HFFc6 (cell line): ENCODE measurements at places on chromosomes 6 and 20.

DNA sequence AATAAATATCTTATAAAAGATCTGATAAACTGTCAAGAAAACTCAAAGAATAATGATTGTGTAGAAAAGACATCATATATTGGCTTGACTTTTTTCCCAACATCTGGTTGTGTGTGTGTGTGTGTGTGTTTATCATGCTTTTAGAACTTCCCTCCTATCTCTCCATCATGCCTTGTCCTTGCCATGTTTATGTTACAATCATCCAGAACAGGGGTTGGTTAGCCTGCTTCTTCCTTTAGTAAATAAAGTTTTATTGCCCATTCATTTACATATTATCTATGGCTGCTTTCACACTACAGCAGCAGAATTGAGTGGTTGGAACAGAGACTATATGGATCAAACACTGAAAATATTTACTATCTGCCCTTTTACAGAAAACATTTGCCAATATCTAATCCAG lies 52.8 kb upstream of the RIPOR2 start:
- no peak for DNase-seq

GRCh38 chr6:162435071-162435470 lies 292.5 kb downstream of the PRKN start:
- DNase-seq = no peak

- DNase-seq = no peak
These were observed 141.3 kb upstream of the MYLIP start for GRCh38 chr6:15987569-15987968.

DNA sequence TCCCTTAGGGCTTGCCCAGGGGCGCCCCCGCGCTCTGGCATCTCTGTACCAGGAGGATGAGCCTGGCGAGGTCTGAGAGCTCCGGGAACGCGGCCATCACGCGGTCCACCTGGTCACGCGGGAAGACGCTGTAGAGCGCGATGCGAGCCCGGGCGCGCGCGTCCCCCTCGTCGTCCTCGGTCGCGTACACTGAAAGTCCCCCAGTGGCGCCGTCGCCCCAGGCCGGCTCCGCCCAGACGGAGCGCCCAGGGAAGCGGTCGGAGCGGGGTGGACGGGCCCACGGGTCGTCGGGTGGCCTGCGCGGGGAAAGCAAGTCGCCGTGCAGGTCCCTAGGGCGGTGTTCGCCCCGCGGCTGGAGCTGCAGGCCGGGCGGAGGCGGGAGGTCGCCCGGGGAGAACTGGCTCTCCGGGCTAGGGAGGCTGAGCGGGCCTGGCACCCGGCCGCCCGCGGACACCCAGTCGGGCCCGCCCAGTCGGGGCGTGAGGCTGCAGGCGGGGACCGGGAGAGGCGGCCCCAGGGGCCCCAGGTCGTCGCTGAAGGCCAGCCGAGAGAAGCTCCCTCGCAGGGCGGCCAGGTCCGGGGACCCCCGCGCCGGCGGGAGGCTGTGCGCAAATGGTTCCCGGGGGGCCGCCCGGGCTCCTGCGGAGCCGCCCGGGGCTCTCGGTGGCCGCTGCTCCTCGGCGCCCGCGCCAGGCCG lies 34.0 kb downstream of the ZC3H12D start:
- no peak for DNase-seq

- DNase-seq = no peak
These were observed 65.4 kb upstream of the SLCO4A1 start for GRCh38 chr20:62576815-62577489.

DNA sequence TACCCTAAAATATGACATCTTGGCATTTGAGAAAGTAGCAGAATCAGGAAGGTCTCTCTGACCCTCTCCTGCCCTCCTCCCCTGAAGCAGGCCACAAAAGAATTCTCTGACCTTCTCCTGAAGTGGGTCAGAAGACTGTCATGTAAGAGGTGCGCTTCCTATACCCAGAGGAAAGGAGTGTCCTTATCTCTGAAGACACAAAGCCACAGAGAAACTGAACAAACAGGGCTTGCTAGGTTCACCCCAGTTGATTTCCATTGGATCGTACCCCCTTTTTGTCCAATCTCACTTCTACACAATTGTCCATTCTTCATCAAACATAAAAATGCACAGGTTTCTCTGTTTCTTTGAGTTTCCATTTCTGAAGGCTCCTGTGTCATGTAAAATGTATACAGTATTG lies 272.0 kb upstream of the SOX4 start:
- no peak for DNase-seq

DNA sequence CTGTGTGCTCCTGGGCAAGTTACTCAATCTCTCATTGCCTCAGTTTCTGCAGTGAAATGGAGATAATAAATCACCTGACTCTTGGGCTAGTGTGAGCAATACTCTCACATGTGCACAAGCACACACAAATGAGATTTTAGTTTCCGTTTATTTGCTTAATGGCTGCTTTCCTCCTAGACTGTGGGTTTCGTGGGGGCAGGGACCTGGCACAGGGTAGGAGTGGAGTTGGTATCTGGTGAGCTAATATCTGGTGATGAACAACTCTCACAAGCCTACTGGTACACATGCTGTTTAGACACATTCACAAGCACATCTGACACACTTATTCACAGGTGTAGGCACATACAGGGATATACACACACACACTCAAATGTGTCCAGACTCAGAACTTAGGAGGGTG lies 73.8 kb downstream of the TOX2 start:
- no peak for DNase-seq

DNA sequence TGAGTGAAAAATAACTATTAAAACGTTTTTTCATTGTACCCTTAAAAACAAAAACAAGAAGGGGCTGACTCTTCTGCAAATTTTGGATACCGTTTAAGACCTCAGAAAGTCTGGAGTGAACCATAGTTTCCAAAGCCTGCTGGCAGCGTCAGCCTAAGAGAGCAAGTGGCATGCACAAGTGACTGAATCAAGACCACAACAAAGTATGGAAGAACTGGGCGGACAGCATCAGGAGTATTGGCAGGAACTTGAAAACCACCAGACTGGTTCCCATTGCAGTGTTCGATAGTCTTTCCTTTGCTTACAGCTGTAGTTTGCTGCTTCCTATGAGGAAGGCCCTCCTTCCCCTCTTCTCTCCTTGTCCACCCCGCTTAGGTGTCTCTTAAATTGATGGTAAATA lies 33.7 kb upstream of the MYLIP start:
- no peak for DNase-seq

DNA sequence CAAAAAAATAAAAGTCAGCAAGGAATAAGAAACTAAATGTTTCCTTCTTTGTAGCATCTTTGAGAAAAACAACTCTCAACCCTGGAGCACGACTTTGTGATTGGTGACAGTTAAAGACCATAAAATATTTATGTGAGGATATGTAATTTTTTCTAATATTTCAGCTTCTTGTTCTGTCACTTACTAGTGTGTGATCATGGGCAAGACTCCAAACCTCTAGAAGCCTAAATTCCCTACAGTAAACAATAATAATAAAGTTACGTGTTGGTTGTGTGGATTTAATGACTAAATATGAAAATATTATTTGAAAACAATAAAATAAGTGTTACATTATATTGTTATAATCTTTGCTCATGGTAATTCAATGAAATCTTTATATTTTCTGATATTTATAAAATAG lies 735.6 kb upstream of the MARCKS start:
- DNase-seq = no peak

GRCh38 chr6:168116438-168116974 lies 37.5 kb upstream of the FRMD1 start:
- DNase-seq = no peak

GRCh38 chr6:167652042-167652700 lies 174.5 kb upstream of the AFDN start:
- DNase-seq = no peak

GRCh38 chr6:47096211-47096895 lies 54.2 kb upstream of the ADGRF1 start:
- no peak for DNase-seq

DNA sequence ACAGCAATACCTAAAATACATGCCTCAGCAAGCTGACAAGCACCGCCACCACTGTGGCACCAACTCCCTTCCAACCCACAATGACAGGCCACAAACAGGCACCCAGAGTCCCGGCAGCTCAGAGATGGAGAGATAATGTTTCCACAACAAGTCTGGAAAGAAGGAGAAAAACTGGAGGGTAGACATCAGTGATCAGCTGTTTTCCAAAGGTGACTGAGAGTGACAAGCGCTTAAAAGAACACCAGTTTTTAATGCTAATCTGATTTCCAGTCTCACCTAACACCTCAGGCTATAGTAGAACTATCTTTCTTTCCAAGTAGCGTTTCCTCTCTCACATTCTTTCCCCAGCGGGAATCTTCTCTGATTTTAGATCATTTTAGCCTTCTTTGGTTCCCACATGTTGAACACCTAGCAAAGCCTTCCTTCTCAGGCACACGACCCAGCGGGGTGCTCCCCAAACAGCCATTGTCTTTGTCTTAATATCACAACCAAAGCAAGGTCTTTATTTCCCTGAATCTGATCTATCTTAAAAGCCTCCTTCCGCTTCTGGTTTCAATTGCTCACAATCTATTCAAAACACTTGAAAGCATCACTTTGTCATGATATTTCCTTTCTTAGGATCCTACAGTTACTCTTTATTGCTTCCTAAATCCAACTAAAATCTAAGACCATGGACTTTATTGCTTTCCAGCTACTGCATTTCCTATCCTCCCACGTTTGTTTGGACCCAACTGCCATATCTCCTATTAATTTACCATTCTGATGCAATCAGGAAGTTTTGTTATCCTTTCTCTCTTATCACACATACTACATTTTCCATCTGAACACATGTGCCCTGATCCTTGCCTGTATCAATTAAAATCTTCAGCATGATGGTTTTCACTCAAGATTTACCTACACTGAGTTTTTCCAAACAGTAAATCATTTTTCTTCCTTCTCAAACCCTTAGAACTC lies 282.7 kb downstream of the ADGB start:
- DNase-seq = no peak
